ENCODE measurements at places on chromosomes 13 and 19.

- DNase-seq, result peak; percentile 91
Measured at GRCh38 chr19:1213391-1214286, 8.1 kb downstream of the STK11 start.

DNA sequence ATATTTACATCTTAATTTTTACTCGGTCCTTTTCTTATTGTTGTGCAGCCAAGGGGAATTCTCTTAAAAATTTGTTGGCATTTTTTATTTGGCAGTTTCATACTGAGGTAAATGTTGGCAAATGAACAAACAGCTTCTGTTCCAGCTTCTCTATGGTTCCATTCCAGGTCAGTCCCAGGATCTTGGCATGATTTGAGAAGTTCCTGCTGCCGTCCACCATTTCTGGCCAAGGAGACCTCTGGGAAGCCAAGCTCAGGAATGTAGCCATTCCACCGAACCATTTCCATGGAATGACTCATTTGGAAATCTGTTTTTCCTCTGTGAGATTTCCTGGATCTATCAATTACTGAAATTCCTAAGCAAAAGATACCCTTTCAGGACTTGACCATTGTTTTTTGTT lies 43.9 kb downstream of the SLC10A2 start:
- DNase-seq, result no peak

- DNase-seq, result no peak
Measured at GRCh38 chr13:91948736-91949135, 550.3 kb downstream of the GPC5 start.

DNA sequence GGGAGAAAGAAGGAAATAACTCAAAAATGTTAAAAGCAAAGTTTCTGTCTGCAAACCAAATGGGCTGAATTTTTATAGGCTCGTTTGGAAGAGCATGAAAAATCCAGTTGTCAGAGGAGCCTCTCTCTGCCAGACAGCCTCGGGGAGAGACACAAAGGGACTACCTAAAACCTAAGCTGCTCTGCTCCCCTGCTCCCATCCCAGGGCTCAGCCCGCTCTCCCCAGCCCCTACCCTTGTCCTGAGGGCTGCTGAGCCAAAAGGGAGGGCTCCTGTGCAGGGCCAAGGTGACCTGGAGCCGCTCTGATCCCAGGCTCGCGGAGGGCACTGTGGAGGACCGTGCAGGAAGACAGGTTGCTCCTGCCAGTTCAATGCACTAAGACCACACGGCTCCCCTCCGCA lies 96.7 kb upstream of the UQCRFS1 start:
- no peak for DNase-seq

GRCh38 chr19:49064768-49065611 lies at the start of gene NTF4:
TSS of gene NTF4 (minus strand) at chr19:49064818. CDS start at chr19:49061997, 2,821 bp downstream.
- DNase-seq, result no peak

DNA sequence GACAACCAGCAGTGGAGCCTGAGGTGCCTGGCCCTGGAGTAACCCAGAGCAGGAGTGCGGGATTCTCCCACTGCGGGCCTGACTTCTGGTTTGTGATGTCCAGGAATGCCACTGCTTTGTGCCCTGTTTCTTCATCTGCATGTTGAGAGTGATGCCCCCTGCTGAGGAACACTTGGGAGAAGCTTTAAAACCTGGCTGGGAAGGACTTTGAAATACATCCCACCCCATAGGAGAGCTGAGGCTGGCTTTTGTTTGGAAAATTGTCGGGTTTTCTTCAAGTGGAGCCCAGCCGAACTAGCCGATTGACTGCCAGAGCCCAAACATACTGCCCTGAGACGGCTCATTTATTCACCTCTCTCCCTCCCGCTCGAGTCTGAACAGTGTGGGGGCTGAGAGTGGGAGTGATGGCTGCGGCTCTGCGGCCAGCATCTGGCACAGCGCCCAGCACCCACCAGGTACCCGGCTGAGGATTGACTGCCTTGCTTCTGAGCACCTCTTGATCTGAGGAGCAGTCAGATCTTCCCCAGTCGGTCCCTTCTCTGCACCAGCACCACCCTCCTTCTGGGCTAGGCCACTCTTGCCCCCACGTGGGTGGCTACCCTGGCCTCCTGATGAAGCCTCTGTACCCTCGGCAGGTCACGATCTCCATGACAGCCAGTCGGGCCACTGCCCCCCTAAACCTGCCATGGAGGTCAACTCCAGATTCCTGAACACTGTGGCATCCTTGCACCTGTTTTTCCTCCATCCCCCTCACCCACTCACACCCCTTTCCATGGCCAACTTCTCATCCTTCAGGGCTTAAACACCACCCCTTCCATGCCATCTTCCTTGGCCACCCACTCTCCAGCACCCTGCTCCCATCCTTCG lies 148.9 kb downstream of the SIPA1L3 start:
- DNase-seq, result no peak

DNA sequence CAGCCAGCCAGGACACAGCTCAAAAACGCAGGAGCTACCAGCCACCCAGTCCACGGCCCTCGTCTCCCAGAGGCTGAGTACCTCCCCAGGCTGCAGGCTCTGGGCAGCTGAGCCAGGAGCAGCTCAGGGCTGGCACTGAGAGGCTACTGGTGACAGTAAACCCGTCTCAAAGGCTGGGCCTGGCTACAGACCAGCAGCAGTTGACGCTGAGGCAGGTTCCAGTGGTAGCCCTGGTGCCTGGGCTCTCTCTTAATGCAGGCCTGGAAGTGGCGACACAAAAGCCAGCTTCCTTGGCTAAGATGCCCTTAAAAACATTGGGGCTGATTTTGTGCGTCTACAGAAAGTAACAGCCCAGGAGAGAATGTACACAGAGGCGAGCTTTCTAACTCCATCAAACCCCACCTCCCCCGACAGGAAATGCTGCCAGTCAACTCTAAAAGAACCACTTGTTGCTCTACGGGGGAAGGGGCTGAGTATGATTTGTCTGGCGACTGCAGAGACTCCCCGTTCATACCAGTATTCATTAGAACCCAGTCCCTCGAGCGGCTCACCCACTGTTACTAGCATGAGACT lies 126.3 kb downstream of the STK24 start:
- DNase-seq, result peak; percentile 29

GRCh38 chr13:85377783-85378182 lies 421.4 kb downstream of the SLITRK6 start:
- DNase-seq, result no peak

GRCh38 chr19:18833849-18834643 lies 2.3 kb downstream of the UPF1 start:
- DNase-seq, result peak; percentile 23

DNA sequence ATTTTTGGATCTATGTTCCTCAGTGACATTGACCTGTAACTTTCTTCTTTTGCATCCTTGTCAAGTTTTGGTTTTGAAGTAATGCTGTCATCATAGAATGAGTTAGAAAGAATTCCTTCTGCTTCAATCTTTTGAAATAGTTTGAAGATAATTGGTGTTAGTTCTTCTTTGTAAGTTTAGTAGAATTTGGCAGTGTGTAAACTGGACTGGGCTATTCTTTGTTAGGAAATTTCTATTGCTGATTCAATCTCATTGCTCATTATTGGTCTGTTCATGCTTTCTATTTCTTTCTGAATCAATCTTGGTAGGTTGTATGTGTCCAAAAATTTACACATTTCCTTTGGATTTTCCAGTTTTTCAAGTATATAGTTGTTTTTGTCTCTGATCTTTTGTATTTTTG lies 101.7 kb upstream of the SPRY2 start:
- DNase-seq, result no peak

DNA sequence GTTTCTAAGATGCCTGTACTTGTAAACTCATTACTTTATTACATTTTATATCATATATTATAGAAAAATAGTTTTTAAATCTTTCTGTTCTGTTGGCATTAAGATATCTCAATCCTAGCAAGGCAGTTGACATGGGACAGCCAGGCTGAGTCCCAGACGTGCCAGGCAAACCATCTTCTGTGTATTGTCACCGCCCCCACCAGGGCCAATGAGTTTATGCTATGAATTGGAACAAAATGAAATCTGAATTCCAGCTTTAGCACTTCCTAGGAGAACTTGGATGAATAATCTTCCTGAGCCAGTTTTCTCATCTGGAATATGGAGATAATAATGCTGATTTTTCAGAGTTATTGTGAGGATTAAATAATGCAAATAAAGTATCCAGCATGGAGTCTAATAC lies 79.9 kb upstream of the GSX1 start:
- peak; percentile 62 for DNase-seq

- no peak for DNase-seq
Measured at GRCh38 chr13:100130930-100131511, 42.1 kb downstream of the PCCA start.

DNA sequence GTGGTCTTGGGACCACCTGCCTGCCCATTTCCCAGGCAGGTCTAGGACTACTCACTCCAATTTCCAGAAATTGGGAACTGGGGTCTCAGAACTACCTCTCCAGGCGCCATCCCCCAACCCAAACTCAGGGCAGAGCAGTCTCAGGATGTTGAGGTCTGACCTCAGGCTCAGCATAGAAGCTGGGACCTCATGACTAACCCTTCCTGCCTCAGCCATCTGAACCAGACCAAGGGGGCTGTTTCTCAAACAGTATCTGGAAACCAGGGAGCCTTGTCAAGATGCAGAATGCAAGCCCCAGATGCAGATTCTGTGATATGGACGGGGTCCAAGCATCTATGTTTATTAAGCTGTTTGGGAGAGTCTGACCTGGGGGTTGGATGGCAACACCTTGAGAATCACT lies 1.3 kb downstream of the FBXW9 start:
- peak; percentile 45 for DNase-seq

DNA sequence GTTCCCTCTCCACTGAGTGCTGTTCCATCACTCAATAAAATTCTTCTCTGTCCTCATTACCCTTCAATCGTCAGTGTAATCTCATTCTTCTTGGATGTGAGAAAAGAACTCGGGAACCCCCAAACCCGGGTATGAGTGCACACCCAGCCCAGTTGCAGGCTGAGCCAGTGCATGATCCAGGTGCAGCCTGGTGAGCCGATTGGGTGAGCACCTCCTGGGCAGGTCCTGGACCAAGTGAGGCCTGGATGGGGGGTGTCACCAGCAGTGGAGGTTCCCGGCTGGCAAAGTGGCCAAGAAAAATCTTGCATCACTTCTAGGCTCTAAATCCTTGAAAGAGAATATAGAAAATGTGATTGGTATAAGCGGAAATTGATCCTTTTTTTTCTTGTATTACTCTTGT lies 878.8 kb upstream of the KLHL1 start:
- DNase-seq, result no peak

GRCh38 chr13:80037505-80037888 lies 303.4 kb downstream of the SPRY2 start:
- DNase-seq, result no peak

DNA sequence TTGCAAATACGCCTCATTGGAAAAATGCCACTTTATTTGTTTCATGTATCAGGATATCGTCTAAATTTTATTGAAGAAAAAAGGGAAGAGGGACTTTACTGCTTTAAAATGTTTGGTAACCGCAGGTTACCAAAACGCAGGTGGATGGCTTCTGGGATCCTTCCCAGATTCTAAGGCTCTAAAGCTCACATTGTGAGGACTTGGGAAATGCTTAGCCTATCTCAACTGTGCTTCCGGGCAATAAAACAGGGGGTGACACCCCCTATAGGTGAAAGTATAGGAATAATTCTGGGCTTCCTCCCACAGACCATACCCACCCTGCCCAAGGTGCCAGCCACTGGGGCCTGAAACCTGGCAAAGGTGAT lies 73.2 kb upstream of the IPO5 start:
- DNase-seq, result no peak

DNA sequence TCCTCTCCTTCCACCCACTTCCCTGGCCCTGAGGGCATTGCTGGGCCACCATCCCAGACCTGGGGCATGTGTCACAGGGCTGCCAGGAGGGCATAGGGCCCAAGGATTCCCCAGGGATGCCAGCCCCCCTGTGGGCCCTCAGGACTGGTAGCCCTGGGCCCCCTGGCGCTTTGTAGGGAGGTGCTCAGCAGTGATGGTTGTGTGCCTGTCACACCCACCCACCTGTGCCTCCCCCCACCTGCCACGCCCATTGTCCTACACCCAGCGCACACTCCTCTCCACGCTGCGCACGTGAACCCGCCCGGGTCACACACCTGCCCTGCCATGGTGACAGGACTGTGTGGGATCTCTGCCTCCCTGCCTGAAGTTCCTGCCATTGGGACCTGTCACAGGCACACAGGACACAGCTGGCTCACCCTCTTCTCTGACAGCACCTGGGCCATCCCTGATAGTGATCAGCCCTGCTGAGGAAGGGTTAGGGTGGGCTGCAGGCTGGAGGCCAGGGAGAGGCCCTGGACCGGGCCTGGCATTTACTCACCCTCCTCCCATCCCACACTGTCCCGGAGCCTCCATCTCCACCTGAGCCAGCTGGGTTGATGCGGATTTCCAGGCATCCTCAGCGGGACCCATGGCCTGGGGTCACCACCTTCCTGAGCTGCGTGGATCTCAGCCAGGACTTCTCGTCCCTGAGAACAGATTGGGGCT lies 23.9 kb downstream of the WTIP start:
- DNase-seq, result no peak

DNA sequence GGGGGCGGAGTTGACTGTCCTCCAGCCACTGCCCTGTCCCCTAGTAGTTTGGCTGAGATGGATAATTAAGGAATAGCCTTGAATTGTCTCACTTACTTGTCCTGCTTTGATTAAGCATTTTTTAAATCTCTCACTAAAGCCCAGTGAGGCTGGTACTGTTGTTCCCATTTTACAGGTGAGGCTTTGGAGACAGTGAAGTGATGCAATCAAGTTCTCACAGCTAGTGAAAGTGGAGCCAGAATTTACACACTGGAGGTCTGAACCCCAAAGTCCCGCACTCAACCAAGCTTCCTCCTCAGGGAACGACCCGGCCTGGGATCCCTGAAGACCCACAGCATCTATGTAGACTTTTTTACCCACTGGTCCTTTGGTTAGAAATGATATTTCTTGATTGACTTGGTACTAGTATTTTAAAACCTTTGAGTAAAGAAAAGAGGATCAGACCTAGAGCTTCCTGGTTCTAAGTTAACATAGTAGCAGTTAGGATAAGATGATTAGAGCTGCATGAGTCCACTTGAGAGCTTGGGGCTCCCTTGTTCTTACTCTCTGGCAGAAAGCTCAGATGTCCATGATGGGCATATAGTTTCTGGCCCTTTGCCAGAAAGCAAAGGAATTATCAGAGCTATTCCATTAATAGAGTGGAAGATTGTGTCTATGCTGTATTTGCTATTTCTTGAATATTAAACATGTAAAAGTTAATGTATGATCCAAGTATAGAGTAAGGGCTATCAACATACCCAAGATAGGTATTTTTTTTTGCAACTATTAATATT lies 154.3 kb downstream of the LMO7 start:
- DNase-seq, result no peak

- peak; percentile 26 for DNase-seq
Measured at GRCh38 chr13:96822895-96823294, 171.4 kb downstream of the OXGR1 start.

- no peak for DNase-seq
Measured at GRCh38 chr19:14639536-14640277, 34.9 kb downstream of the ADGRE3 start.

Measured in hematopoietic multipotent progenitor cell treated with erythropoietin and hydrocortisone succinate and interleukin-3 and kit ligand, for 4 days (in vitro differentiated cells).